ENCODE measurements at places on chromosomes 16 and 17.

DNA sequence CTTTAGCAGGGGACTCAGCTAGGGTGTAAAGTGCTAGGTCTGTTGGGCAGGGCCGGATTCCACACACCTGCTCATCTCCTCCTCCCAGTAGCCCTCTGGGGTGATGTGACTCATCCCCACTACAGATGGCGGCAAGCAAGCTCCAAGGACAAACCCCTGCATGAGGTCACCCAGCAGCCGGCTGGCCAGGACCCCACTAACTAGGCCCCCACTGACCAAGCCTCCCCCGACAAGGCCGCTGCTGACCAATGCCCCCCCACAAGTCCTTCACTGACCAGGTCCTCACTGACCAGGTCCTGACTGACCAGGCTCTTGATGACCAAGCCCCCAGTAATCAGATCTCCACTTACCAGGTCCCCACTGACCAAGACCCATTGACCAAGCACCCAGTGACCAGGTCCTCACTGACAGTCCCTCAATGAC lies 36.7 kb downstream of the TNFRSF13B start:
- no peak for DNase-seq

DNA sequence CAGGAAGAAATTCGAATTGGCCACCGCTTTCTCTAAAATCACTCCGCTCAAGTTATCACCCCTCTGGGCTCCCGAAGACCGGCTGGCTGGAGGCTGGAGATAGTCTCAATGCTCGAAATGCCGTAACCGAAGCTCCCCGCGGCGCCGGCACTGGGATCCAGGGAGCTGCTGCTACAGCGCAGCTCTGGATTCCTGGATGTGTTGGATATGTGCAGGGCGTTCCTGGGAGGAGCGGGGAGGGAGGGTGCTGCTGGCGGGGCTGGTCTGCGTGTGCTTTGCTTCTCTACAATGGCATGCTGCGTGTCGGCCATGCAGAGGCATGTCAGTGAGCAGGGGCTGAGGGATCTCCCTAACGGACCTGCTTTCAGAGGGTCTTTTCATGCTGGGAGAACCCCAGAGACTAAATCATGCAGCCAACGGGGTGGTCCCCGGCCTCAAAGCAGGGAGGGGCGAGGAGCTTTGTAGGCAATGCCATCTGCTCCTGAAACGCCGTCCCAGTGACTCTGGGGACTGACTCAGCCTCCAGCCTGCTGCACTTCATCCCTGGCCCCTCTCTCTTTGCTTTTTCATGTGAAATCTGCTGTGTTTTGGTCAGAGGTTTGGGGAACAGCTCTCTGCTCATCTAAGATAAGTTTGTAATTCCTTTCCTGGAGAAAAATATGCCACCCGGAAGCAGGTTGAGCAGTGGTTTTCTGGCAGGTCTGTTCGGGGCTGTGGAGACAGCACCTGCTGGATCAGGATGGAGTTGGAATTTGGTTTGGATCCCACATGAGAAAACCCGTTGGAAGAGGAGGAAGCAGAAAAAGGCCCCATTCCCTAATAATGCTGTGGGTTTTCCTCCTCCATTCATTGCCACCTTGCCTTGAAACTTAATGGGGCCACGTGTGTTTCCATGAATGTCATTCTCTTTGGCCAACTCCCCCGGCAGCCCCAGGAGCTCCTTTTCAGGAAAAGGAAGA lies 311.4 kb downstream of the SEC14L1 start:
- no peak for DNase-seq

GRCh38 chr17:82611140-82612058 lies 36.8 kb downstream of the WDR45B start:
- DNase-seq = peak; percentile 74

DNA sequence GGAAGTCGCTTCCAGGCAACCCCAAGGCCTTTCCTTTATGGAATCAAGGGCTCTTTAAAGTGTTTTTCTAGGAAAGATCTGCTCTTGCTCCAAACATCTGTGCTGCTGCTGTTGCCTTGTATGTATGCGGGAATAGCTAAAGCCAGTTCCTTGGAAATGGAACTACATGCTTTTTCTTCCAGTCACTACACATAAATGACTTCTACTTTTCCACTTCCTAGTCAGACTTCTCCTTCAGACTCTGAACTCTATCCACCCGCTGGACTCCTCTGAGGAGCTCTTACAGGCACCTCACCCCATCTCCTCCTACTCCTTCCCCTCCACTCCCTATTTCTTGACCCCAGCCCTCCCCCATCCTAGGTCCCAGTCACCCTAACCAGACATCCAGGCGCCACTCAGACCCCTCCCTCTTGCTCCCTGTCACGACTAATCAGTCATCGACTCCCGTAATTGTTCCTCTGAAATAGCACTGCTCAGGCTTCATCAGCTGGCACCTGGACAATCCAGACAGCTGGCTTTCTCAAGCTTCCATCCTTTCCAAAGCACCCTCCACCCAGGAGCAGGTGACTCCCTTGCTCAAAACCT lies 15.0 kb upstream of the PEMT start:
- DNase-seq = peak; percentile 20

GRCh38 chr16:59840169-59840568 lies 1106.1 kb upstream of the GOT2 start:
- no peak for DNase-seq

GRCh38 chr17:65523411-65523810 lies 38.0 kb downstream of the AXIN2 start:
- DNase-seq = no peak

DNA sequence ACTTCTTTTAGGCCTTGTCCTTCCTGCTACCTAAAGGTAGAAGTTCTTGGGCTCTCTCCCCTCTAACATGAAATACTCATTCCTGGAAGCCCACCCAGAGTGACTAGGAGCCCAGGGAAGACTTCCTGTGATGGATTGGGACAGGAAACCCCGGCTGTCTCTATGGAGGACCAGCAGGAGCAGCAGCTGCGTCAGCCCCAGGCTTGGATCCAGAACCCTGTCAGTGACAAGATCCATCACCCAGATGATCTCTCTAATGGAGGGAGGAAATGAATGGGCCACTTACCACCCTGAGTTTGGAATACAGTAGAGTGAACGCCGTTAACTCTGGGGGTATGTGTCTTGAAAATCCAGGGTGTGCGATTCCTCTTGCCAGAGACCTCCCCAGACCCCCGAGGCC lies 195.7 kb upstream of the WSCD1 start:
- DNase-seq = no peak

GRCh38 chr16:19583665-19584300 lies 28.3 kb downstream of the VPS35L start:
- DNase-seq = peak; percentile 22

- DNase-seq = no peak
These were observed 24.8 kb downstream of the CACNA1G start for GRCh38 chr17:50585346-50585745.

DNA sequence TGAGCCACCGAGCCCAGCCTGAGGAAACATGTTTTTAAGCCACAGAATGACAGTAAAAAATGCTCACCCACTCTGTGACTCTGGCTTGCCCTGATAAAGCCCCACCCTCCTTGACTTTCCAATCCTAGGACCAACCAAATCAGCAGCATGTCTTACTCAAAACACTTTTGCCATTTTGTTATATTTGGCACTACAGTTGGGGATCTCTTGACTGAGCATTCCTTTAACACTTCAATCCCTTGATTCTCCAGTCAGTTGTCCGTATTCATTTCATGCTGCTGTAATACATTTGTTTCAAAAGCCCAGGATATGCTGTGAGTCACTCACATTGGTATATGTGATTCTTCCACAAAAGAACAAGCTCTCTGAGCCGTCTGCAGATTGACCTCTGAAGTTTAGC lies 8.2 kb downstream of the MYH3 start:
- DNase-seq = no peak

DNA sequence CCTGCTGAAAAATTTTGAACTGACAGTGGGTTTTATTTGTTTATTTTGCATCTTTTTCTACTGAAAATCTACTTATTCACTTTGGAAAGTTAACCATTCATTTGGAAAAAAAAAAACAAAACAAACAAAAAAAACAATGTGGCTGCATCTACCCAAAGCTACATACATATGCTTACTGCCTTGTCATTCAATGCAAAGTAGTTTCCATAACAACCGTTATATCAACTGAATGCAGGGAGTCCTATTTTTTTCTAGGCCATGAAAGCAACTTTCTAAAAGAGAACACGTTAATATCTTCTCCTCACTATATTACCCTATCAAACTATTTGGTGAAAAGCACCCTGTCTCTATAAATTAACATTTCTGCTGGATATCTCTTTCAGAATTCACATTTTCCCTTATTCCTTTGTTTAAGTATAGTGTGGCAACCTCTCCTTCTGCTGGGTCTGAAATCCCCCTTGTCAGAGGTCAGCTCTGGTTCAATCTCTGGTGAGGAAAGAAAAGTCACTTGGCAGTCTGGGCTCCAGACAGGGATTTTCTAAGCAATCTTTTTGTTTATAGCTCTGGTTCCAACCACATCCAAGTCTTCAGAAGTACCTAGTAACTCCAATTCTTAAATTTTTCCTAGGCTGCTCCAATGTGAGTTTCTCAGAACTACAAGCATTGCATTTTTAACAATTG lies 528.4 kb upstream of the TOM1L1 start:
- no peak for DNase-seq

GRCh38 chr17:77371117-77371887 lies 230.5 kb downstream of the SEC14L1 start:
- no peak for DNase-seq

DNA sequence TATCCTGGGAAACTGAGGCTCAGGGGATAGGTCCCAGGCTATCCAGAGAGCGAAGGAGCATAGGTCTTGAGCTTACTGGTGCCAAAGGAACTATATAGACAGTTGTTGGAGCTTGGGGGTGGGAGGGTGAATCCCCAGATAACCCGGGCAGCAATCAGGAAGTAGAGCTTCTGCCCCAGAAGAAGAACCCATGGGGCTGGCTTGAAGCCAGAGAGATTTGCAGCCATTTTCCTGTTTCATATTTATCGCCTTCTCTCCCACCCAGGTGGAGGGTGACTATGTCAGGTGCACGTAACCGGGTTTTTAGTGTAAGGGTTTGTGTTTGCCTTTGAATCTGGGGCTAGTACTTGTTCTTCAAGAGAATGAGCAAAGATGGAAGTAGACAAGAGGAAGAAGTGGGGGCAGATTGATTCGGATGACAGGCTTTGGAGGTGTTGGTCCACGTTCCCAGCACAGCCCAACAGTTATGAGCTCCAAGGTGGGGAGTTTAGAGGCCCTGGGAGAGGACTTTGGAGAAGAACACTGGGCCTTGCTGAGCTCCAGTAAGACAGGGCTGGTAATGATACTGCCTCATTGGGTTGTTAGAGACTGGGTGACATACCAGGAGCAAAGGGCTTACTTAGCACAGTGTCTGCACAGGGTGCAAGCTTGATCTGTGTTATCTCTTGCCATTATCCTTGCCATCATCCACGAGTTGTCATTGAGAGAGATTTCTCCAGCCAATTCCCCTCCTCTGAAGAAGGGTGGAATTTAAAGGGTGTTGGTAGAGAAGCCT lies 145.6 kb downstream of the CCDC182 start:
- DNase-seq = no peak

- DNase-seq = no peak
These were observed 9.2 kb downstream of the RPL23 start for GRCh38 chr17:38844261-38844757.

DNA sequence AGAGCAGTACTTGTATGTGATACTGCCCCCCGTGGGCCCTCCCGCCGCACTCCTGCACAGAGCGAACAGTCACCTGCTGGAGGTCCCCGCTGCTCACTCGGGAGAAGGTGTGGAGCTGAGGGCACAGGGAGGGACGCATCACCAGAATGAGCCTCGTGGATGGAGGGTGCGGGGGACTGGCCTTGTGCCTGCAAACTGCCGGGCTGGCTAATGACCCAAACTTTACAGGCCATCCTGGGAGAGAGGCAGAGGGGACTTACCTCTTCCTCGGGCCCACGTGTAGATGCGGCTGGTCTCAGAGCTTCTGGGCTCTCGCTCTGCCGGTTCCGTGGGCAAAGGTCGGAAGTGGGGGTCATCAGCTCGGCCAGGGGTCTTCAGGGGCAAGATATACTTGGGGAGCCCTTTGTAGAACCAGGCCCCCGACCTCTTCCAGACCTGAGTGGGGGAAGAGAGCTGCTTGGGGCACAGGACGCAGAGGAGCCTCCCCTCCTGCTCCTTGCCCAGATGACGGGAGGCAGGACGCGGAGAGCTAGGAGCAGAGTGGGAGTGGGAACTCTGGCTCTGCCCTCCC lies 65.5 kb upstream of the DOC2B start:
- no peak for DNase-seq

DNA sequence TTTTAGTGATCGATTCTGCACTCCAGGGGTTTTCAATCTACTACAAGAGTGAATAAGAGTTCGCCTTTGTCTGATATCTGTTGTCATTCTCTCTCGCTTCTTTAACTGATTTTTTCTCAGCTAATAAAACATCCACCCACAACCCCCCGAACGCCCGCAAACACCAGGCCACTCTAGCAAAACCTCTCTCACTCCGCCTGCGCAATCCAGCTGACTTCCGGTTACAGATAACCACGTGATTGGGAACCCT lies 338 bp upstream of the RPL19 start:
- peak; percentile 88 for DNase-seq

DNA sequence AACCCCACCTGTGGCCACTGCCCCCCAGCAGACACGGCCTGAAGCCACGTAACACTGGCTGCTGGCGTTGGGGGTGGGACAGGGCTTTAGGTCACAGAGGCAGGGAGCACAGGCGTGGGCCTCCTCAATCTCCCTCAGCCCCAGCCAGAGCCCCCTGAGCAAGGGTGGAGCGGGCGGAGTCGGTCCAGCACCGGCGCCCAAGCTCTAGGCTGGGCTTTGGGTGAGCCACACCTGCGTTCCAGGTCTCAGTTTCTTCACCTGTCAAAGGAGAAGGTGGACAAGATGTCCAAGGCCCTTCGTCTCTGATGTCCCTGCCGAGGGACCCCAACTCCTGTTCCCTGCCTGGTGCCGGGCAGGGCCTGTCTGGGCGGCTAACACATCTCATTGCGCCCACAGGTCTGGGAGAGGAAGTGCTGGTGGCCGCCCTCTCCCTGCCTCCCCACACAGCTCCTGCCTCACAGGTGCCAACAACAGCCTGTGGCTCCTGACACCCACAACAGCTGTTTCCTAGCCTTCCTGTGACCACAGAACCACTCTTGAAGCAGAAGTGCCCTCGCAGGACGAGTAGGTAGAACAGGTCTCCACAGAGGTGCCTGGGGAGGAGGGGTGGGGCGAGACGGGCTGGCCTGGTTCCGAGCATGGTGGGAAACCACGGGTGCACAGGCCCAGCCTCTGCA lies 12.0 kb downstream of the FAM83G start:
- DNase-seq = no peak

DNA sequence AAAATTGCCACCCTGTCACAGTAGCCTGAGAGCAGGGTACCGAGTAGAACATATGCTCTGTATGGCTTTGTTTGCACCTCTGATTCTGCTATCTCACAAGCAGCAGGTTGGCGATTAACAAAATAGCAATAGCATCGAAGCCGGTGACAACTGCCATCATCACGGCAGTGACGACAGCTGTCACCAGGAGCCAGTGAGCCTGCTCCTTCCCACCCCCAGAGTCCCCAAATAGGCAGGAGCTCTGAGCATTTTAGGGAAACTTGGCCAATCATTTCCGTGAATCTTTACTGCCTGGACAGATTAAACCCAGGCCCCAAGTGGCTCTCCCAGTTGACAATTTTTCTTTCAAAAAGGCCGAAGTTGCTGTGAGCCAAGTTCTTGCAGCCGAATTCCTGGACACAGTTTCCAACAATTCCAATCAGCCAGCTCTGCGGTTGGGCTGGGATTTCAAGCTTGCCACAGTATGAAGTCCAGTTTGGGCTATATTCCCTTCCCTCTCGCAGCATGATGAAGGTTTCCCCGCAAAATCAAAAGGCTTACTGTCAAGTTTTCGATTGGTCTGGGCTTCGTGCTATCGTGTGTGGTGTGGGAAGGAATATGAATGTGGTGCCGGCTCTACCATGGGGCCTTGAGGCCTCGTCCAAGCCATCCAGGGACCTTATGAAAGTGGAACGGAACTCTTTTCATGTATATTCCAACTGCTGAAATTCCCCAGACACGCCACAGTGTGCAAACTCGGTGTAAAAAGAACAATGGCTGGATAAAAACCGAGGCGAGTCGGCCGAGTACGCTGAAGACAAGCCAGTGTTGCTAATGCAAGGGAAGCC lies 186.6 kb downstream of the C16orf78 start:
- DNase-seq = no peak
